ENCODE measurements at places on chromosomes 3 and 15.

GRCh38 chr15:45259796-45260195, 7.8 kb downstream of the SLC28A2 start:
- DNase-seq: no peak

DNA sequence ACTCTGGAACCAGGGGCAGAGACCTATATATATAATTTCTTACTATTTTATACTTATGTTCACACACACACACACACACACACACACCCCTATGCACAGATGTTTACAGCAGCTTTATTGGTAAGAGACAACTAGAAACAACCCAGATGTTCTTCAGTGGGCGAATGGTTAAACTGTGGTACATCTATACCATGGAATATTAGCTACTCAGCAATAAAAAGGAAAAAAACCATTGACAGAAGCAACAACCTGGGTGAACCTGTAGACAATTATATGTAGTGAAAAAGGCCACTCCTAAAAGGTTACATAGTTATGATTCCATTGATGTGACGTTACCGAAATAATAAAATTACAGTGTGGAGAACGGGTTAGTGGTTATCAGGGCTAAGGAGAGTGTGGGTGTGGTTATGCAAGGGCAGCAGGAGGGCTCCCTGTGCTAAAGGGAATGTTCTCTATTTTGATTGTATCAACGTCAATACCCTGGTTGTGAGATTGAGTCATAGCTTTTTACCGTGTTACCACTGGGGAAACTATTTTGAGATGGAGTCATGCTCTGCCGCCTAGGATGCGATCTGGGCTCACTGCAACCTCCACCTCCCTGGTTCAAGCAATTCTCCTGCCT, 85.5 kb downstream of the FLNB start:
- no peak for DNase-seq

DNA sequence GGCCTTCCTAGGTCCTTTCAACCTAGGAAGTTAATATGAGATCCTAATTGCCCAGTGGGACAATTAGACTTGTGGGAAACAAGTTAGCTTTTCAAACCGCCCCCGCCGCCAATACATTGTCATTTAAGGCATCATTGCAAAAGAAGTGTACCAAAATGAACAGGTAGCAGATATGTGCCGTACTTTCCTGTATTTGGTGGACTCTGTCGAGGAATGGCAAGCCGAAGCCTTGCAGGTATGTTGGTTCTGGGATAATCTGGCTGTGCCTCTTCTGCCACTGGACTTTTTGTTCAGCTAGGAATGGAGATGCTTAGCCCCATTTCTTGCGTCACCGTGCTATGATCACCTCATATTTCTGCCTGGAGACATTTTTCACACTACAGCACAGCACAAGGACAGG, 157.5 kb downstream of the CACNA1D start:
- DNase-seq: no peak

DNA sequence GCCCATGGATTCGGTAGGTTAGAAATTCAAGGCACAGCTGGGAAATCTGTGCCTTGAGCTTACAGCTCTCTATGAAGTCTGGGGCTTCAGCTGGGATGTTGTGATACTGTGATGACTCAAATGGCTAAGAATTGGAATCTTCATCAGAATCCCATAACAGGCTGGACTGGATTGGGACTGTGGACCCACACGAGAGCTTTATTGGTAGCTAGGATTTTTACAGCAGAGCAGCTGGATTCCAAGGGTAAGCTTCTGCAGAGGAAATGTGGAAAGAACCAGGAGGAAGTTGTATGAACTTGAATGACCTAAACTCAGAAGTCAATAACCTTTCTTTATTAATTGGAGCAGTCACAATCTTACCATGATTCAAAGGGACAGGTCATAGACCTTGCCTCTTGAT, 1187.1 kb downstream of the ROBO1 start:
- no peak for DNase-seq

GRCh38 chr15:101329867-101330380, 34.9 kb upstream of the SNRPA1 start:
- DNase-seq: no peak

DNA sequence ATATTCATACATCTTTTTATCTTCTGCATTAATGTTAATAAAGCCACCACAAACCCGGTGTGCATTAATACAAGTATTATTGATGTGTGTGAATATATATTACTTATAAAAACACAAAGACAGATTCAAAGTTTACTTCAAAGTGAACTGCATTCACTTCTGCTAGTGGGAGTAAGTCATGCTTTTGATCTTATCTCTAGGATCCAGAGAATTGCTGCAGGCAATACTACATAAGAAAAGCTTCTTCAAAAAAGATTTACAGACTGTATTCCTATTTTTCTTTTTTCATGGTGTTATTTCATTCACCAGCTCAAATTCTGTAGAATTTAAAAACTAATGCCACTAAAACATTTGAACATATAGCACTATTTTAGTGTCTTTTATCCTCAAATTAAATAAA, 87.5 kb upstream of the CBLB start:
- no peak for DNase-seq

- DNase-seq: no peak
These were observed 30.0 kb downstream of the PDHB start for GRCh38 chr3:58403513-58404109.

DNA sequence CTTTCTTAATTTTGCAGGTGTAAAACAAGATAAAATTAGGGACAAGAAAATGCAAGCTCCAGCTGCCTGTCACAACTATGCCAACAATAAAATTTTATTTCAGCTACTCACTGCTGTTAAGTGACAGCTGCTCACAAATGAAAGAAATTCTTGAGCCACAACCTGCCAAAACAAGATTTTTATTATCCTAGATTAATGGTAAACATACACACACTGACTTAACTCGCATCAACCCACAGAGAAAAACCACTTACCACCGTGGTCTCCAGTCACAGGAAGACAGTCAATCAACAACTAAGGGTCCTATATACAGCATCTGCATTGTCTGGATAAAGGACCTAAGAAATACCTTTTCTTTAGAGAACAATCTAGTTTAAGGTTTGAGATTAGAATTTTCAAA, 31.3 kb downstream of the EFL1 start:
- no peak for DNase-seq

GRCh38 chr15:74178326-74179100, 5.0 kb downstream of the ISLR start:
- DNase-seq: no peak

- no peak for DNase-seq
These were observed 9.6 kb downstream of the TFRC start for GRCh38 chr3:196072313-196072712.

DNA sequence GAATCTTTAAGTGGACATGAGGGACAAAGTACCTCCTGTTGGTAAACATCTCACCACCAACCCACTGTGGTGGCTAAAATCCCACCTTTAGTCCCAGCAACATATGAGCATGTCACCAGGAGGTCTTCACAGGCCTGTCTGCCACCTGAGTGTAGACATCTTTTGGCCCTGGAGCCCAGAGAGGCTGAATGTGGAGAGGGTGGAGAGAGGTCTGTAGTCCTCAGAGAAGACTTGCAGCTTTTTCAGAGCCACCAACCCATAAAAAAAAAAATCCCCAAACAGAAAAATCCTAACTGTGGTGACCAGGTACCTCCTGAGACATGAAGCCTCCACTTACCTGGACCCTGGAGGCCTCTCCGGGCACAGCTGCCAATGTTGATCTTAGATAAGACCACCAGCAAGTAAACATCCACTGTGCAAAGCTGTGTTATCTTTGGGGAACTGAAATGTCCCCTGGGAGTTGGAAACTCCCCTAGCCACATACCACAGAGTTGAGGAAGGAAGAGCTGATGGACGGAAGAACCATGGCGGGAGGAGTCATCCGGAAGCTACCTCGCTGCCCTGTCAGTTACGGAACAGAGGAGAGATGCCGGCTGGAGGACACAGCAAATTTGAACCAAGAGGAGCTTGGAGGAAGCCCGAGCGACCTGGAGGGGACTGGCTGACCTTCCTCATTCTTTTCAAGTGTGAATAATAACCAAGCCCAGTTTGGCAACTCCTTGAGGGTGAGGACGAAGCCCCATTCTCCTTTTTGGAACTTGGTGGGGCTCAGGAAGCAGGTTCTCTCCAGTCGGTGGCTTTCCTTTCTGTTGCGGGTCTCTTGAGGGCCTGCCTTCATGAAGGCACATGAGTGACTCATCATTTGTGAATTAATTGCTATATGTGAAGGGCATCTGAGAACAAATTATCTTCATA, at the start of gene GHRL:
Gene GHRL (minus strand): TSS at position 443 of the 915 bp plus-strand sequence. CDS start 2,767 bp downstream, outside the sequence.
- no peak for DNase-seq

GRCh38 chr3:62011666-62012065, 361.7 kb downstream of the FEZF2 start:
- DNase-seq: no peak

- DNase-seq: no peak
These were observed 266.4 kb downstream of the GABRG3 start for GRCh38 chr15:27237319-27237939.

DNA sequence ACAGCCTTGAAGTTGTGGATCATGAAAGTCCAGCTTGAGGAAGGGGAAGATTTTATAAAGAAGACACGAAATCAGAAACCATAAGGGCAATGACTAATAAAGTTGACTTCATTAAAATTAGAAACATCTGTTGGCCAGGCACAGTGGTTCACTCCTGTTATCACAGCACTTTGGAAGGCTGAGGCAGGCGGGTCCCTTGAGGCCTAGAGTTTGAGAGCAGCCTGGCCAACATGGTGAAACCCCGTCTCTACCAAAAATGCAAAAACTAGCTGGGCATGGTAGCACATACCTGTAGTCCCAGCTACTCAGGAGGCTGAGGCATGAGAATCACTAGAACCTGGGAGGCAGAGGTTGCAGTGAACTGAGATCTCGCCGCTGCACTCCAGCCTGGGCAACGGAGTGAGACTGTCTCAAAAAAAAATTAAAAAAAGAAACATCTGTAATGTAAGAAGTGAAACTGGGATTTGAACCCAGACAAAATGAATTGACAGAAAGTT, 7.9 kb upstream of the UBXN7 start:
- no peak for DNase-seq

Data from nucleus accumbens (tissue), 56 donors.